GM20000 (cell line): ENCODE measurements at places on chromosomes 4 and X.
A peak's percentile ranks its signal among the peaks of the same experiment; 100 is the strongest.

- DNase-seq: no peak
Measured at GRCh38 chrX:120305531-120306141, 5.6 kb downstream of the TMEM255A start.

- no peak for DNase-seq
Measured at GRCh38 chr4:85824166-85824945, 349.4 kb downstream of the ARHGAP24 start.

GRCh38 chr4:25223802-25224375 is 9.9 kb upstream of the PI4K2B start:
- no peak for DNase-seq

DNA sequence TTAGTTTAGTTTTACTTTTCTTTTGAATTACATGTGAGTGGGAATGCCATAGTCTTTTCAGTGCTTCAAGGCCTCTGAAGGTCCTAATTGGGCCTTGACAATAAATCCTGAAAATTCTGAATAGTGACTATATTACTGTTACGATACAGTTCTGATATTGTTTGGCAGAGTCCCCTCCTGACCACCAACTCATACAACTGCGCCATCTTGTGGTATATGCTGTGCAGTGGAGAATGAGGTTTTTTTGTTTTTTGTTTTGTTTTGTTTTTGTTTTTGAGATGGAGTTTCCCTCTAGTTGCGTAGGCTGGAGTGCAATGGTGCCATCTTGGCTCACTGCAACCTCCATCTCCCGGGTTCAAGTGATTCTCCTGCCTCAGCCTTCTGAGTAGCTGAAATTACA is 56.6 kb upstream of the CHRDL1 start:
- DNase-seq: peak; percentile 3

DNA sequence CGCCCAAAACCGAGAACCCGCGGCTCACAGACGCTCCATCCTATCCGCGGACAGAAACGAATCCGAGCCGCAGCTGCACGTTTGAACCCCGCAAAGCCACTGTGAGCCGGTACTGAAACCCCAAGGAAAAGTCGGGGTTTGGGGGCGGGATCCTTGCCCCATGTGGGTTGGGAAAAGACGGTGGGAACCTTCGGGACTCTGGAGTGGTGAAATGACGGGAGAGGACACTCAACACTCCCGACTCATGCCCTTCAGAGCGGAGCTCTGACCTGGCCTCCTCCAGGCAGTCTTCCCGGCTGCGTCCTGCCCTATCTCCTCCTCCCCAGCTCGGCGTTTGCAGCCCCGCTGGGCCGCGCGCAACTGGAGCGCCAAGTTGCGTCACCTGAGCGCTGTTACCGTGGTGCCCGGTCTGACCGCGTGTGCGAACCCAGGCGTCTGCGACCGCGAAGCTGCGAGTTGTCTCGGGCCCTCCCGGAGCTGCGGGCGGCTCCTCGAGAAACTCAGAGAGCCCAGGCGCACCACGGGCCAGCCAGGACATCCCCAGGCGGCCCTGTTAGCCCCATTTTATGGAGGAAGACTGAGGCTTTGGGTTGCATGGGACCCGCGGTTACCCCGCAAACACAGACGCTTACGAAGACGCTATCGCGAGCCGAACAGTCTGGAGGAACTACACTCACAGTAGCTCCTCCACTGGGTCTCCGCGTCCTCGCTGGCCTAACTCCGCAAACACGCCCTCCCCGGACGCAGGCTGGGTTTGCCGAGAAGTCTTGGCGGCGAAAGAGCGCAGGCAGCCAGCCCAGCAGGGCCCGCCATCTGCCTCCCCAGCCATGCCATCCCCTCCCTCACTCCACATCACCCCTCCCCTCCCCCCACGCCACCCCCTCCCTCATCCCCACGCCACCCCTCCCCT is 20.3 kb upstream of the HMX1 start:
- no peak for DNase-seq

GRCh38 chr4:8834681-8835220 is 36.9 kb downstream of the HMX1 start:
- no peak for DNase-seq

- peak; percentile 40 for DNase-seq
Measured at GRCh38 chr4:79917246-79917645, 155.8 kb downstream of the ANTXR2 start.

DNA sequence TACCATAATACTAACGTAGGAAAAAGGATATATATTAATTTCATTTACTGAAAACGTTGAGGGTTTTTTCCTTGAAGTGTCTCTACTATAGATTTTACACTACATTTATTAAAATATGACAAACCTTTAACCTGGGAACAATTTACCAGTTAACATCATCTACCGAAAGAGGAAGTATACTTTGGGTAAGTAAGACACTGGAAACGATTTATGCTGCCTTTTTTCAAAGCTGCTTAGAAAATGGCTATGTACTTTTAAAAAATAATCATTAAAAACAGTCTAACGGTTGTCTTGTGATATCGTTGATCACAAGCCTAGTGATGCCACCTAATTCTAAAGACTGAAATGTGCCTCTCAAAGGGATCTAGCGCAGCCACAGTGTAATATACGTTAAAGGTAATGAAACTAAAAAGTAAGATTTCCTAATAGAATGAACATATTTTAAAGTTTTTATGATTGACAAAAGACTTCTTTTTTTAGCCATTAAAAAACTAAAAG is 50.4 kb downstream of the STX18 start:
- peak; percentile 12 for DNase-seq

- no peak for DNase-seq
Measured at GRCh38 chr4:42588909-42589308, 68.0 kb downstream of the ATP8A1 start.

DNA sequence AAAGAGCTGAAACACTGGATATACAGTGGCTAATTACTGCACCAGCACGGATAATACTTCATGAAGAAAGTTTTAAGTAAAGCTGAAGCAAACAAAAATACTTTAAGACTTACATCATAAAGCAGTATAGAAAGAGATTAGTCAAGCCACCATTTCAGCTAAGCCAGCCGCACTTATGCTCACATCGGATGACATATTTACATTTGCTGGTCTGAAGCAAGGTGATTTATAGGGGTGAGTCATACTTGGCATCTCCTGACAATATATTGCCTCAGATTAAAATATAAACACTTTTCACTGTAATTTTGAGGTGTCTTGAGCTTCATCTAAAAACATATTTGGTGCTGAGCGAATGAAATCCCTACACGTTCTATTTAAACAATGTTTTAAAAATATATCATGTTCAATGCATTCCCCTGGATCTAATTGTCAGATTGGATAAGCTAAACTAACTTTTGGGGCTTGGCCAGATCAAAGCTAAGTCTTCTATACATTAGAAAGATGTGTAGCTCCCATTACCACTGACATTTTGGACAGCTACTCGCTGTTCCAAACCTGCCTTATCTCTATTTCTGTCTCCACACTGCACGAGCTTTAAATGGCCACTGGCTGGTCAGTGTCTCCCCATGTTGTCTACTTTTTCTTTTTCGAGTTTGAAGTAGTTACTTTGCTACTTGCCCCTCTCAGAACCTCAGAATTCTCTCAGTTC is 103.2 kb downstream of the VCX2 start:
- no peak for DNase-seq

GRCh38 chr4:106245176-106245575 is 70.8 kb downstream of the TBCK start:
- DNase-seq: no peak

GRCh38 chr4:8739820-8740665 is 131.6 kb downstream of the HMX1 start:
- no peak for DNase-seq

DNA sequence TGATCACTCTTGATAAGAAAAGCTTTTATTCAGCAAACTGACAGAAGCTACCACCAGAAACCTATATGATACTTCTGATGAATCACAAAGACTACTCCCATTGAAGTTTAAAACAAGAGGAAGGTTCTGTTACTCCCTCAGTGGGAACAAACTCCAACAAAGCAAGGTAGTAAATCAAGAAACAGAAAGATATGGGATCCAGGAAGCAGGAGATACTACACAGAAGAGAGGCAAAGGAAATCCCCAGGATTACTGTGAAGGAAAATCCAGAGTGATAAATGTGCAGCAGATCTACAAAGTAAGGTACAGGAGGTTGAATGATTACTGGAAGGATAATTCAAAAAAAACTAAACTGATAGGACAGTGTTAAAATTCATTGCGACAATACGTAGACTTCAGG is 222.4 kb downstream of the HHIP start:
- DNase-seq: no peak

DNA sequence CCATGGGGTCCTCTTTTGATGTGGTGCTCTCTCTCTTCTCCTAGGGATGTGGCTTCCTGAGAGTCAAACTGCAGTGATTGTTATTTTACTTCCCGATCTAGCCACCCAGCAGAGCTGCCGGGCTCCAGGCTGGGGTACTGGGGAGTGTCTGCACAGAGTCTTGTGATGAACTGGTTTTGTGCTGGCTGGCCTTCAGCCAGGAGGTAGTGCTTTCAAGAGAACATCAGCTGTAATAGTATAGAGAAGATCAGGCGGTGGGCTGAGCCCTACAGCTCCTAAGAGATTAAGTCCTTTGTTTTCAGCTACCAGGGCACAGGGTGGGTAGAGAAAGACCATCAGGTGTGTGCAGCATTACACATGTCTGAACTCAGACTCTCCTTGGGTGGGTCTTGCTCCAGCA is 59.0 kb upstream of the AGTR2 start:
- no peak for DNase-seq

GRCh38 chrX:120207009-120207605 is 43.5 kb upstream of the ZBTB33 start:
- no peak for DNase-seq

- no peak for DNase-seq
Measured at GRCh38 chr4:153816542-153816941, 27.7 kb upstream of the SFRP2 start.

- DNase-seq: no peak
Measured at GRCh38 chr4:180636696-180637404, 1606.4 kb upstream of the TENM3 start.

DNA sequence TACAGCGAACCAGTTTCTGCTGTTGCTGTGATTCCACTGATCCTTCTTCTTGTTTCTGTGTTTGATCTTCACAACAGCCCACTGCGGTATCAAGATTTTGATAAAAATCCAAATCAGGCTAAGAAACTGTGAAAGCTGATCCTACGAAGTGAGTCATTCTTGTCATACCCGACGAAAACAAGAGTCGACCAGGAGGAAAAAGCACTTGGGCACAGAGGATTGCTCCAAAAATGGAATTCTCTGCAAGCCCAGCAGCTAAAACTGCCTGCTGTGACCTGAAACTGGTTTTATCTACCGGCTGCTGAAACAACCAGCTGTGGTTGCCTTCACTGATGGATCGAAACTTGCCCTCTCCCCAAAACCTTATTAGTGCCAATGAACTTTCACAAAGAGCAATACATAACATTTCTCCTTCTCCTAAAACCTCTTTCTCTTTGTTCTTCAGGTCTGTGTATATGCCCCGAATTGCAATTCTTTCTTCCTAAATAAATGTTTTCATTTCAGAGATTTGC is 607.0 kb upstream of the PRKX start:
- DNase-seq: no peak

DNA sequence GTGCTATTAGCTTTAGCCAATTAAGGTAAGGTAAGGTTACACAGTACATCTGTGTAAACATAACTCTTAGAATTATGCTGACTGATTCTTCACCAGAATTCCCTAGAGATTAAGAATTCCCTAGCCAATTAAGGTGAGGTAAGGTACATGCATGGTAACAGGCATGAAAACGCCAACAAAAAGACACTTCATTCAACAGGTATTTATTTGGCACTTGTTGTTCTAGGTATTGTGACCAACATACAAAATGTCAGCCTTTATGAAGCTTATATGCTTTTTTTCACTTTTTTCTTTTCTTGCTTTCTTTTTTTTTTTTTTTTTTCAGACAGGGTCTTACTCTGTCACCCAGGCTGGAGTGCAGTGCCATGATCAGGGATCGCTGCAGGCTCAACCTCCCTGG is 47.2 kb downstream of the EDNRA start:
- no peak for DNase-seq

GRCh38 chr4:1247864-1248244 is 1.1 kb downstream of the CTBP1 start:
- DNase-seq: no peak

GRCh38 chr4:38861791-38862190 is 5.2 kb upstream of the TLR6 start:
- no peak for DNase-seq

DNA sequence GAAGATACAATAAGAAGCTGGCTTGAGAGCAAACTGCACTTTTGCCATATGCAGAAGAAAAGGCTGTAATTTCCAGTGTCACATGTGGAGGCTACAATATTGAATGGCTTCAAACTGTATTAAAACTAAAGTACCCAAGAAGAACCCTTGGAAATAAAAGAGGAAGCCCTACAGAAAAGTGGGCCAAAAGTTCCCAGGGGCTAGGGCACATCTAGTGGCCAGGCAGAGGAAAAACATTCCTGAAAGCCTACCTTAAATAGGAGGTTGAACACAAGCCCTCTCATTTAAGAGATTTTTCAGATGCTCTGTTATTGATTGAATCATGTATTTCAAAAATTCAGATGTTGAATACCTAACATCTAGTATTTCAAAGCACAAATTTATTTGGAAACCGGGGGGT is 40.6 kb upstream of the PRDX4 start:
- DNase-seq: no peak

- DNase-seq: peak; percentile 62
Measured at GRCh38 chr4:52051213-52051614, at the start of gene SPATA18. Gene SPATA18, plus strand, starts transcription at chr4:52051304. Its CDS starts 401 bp downstream, at chr4:52051705.

- DNase-seq: no peak
Measured at GRCh38 chr4:56619160-56619559, 61.9 kb downstream of the HOPX start.

DNA sequence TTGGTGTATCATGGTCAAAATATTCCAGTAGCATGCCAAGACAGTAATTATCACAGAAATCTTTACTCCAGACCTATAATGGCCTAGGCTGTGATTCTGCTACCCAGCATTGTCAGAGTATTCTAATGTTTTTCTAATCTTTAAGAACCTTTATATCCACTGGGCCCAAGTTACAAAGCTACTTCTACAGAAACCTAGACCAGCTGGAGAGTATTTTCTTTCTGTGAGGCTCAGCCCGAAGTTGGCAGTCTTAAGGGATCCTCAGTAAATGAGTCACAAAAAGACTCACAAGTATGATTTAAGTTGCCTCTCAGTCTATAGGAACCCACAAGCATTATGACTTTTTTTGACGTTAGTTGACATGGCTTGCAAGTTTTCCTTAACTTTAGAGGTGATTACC is 638.5 kb upstream of the FAM241A start:
- no peak for DNase-seq

GRCh38 chrX:7068939-7069367 is 78.6 kb upstream of the STS start:
- no peak for DNase-seq

DNA sequence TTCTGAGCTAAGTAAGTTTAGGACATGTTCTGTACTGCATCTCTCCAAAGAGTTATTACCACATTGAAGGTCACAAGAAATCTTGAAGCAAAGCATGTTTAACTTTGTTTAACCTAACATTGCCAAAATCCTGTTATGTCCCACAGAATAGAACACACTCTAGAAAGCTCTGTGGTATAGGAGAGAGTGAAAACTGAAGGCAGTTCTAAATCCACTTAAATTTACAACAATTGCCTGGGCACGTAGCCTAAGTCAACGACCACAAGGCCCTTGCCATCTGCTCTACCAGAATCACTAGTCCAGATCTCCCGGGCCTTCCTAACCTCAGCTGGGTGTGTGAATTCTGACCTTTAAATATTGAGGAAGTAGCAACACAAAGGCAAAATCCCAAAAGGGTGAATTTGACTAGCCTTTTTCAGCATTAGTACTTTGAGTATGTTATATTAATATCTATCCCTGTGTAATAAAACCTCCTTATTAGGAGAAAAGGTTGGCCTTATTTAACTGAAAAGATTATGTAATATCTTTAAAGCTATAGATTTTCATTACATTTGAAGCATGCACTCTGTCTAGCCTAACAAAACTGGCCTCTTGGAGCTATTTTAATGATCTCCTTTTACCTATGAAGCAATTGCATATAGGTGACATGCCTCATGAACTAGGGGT is 4.5 kb upstream of the MAML3 start:
- no peak for DNase-seq
